ENCODE measurements at places on chromosomes 12 and 14.

DNA sequence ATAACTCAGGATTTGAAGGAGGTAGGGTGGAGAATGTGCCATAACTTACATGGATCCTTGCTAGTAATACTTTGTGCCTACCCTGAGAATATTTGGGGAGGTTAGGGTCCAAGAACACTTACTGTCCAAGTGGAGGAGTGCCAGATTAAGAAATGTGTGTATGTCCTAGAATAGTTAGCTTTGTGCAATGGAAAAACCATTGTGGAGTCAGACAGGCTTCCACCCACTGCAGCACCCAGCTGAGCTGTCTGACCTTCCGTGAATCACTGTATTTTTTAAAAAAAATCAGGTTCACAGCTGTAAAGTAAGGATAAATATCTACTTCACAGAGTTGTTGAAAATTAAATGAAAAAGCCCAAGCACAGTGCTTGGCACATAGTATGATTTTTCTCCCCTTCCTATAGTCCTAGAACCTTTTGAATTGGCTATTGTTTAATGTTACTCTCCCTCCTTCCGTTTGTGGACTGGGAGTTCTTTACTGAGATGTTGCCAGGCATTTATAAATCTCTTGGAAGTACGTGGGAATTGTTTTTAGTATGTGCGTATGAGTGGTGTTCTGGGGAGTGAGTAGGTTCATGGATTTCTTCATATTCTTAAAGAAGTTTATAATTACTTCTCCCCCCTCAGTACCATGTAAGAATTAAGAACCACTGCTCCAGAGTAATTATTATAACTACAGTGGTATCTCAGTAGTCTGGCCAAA lies 9.2 kb downstream of the RAB21 start:
- no peak for DNase-seq

- DNase-seq: no peak
Observed at GRCh38 chr12:50569876-50570275, 65.1 kb downstream of the DIP2B start.

DNA sequence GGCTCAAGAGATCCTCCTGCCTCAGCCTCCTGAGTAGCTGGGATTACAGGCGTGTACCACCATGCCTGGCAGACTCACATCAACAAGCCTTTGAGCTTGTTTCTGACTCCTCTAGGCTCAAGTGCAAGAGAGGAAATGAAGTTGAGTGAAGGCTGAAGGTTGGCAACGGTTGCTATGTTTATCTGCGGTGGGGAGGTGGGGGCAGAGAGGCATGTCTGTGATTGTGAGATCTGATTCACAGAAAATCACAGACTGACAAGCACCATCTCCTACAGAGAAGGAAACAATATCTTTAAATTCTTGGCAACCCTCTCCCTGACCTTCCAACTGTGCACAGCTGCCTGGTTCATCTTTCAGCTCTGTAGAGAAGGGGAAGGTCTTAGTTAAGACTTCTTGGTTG lies 22.1 kb upstream of the NINJ2 start:
- DNase-seq: peak; percentile 6

GRCh38 chr14:63896278-63896720 lies 43.5 kb downstream of the SYNE2 start:
- DNase-seq: peak; percentile 40

DNA sequence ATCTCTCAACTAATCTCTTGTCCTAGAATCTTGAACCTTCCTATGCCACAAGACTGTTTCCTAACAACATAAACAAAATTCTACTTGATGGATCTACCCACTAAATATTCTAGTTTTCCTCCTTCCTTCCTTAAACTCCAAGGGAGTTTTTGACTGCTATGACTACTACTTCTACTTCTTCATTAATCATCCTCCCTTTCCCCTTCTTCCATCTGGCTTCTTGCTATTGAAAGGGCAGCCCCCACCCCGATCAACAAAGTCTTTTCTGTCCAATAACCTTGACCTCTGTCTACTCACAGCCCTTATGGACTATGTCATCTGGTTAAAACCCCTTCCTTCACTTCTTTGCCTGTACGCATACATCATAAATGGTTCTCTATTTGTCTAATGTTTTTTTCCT lies 5.6 kb downstream of the LTA4H start:
- DNase-seq: no peak

- DNase-seq: no peak
Observed at GRCh38 chr12:24522736-24523135, 426.2 kb downstream of the BCAT1 start.

DNA sequence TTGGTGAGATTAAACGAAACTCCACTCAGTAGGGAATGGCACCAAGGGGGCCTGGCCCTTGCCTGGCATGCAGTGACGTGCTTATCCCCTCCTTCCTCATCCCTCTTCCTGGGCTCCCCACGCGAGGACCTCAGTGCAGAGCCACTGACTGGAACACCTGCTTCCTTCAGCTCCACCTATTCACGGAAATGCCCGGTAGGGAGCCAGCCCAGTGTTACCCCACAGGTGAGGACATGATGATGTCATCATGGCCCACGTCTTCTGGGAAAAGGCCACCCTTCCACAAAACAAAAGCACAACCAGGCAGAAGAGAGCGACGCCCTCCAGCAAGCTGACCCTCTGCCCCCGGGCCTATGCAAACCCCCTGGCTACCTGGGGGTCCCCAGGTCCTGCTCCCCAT lies 42.1 kb downstream of the CCDC85C start:
- no peak for DNase-seq

- no peak for DNase-seq
Observed at GRCh38 chr12:116126610-116127009, 150.9 kb downstream of the MED13L start.

DNA sequence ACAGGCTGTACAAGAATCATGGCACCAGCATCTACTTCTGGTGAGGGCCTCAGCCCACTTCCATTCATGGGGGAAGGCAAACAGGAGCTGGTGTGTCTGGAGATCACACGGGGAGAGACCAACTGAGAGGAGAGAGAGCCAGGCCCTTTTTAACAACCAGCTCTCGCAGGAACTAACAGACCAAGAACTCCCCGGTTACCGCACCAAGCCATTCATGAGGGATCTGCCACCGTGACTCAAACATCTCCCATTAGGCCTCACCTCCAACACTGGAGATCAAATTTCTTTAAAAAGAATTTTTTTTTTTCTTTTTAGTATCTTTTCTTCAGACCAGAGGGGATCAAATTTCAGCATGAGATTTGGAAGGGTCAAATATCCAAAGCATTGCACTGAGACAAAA lies 16.7 kb upstream of the AQP2 start:
- DNase-seq: no peak

- DNase-seq: no peak
Observed at GRCh38 chr12:33586576-33586975, 147.0 kb upstream of the SYT10 start.

DNA sequence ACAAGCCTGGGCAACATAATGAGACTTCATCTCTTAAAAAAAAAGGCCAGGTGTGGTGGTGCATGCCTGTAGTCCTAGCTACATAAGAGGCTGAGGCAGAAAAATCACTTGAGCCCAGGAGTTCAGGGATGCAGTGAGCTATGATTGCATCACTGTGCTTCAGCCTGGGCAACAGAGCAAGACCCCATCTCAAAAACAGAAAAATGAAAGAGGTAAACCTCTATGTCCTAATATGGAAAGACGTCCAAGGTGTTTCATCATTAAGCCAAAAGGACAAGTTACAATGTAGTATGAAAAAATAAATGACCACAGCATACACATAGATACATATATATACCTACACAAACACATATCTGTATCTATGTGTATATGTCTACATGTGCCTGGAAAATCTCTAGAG lies 15.4 kb downstream of the SPTB start:
- no peak for DNase-seq

- peak; percentile 97 for DNase-seq
Observed at GRCh38 chr14:92692822-92693226, 55.6 kb downstream of the LGMN start.

GRCh38 chr12:130013771-130014484 lies 110.1 kb upstream of the TMEM132D start:
- peak; percentile 26 for DNase-seq

GRCh38 chr12:47323802-47324201 lies 244.0 kb upstream of the AMIGO2 start:
- no peak for DNase-seq

DNA sequence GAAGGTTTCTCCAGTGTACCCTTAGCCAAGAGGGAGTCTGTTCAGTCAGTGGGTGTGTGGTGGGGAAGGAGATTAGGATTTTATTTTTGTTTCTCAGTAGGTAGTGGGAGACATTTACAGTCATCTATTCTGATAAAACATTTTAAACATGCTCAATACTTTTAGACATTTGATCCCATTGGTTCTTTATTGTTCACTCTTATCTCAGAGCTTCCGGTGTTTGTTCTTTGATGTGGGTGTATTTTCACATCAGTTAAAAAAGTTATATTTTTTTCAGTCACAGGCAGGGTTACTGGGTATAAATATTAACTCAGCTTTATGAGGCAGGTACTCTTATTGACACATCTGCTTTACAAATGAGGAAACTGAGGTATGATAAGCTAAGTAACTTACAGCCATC lies 43.3 kb upstream of the LRRK2 start:
- DNase-seq: no peak

DNA sequence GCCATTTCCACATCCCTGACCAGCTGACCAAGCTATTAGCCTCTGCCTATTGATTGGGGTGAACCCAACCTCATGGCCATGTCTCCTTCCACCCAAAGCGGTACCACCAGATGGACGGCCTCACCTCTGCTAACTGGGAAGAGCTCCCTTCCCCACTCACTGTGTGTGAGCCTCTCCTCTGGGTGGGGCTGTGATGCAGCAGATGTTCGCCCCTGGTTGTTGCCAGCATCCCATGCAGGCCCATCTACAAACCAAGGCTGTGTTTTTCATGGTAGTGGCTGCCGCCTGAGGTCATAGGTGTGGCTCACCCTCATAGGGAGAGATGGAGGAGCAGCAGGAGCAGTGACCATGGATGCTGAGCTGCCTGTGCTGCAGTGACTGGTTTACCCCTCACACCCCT lies 47.6 kb upstream of the RD3L start:
- no peak for DNase-seq

DNA sequence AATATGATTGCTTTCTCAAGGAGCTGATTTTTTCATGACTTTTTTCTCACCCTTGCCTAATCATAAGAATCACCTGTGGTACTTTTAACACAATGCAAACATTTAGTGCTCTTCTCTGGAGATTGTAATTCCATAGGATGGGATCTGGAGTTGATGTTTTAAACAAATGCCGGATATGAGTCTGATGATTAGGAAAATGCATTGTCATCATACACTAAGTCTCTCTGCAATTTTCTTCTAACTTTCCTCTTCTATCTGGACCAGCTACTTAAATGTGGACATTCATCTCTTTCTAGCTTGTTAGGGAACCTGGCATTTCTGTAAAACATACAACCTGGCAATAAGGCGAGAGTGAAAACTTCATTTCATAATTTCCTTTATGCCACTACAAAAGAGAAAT lies 23.5 kb downstream of the PMCH start:
- no peak for DNase-seq

- DNase-seq: no peak
Observed at GRCh38 chr12:25063873-25064628, 115.2 kb upstream of the BCAT1 start.

- DNase-seq: no peak
Observed at GRCh38 chr12:94184995-94185719, 36.8 kb downstream of the PLXNC1 start.

- no peak for DNase-seq
Observed at GRCh38 chr12:92955997-92956663, 27.0 kb upstream of the EEA1 start.

DNA sequence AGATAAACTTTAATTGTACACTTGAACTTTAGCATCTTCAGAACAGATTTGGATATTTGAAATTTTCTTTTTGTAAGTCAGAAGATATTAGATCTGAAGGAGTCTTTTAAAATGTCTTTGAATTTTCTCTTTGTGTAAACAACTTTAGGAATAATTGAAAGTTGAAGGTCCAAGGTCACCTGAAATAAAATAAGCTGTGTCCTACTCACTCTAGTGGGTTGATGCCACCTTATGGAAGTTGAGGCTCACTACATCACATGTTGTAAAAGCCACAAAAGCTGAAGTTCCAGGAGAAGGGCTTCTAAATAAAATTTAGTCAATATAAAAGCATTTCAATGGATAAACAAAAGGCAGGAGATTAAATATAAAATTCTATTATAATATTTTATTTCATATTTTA lies 122.0 kb upstream of the ATXN7L3B start:
- DNase-seq: no peak

DNA sequence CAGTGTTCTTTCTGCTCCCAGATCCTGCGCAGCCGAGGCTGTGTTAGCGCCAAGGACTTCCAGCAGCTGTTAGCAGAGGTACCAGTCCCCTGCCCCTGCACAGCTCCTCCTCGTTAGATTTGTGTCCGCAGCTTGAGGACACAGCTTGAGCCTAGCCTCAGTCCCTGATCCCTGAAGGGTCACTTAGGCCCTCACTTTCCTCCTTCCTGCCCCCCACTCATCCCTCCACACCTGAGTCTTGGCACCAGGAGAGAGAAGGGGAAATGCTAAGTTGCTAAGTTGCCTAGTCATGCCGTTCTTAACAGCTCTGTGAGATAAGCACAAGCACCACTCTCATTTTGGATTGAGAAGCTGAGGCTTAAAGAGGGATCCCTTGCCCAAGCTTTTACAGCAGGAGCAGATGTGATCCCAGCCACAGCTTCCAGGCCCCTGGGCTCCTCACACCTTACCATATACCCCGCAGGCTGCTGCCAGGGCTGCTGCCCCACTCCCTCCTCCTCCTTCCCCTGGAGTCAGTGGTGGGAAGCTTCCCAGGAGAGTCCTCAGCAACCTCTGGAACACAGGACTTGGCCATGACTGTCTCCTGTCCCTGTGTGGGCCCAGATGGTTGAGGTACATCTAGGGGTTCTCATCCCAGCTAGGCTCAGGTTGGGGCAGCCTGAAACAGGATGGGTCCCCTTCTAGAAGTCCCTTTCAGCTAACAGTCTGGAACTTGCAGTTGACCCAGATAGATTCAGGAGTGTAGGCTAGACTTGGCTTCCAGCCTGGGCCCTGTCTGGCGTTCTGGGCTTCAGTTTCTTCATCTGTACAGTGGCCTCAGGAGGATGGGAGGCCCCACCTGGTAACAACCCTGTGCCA lies 975 bp downstream of the OGFOD2 start:
- no peak for DNase-seq

DNA sequence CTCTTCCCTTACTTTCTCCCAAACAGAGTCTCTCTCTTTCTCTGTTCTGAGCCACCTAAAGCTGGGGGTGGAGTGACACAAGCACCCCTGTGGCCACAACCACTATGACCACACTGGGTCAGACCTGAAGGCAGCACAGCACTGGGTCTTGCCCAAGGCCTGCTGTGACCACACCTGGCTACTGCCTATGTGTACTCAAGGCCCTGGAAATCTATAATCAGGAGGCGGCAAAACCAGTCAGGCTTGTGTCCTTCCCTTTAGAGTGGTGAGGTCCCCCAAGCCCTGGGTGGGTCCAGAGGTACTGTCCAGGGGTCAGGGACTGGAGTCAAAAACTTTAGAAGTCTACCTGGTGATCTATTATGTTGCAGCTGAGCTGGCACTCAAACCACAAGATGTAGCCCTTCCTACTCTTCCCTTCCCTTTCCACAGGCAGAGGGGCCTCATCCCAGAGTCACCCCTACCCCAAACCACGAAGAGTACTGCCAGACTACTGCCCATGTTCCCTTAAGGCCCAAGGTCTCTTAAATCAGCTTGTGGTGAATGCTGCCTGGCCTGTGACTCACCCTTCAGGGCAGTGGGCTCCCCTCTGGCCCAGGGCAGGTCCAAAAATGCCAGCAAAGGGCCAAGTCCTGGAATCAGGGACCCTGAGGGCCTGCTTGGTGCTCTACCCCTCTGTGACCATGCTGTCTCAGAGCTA lies 179.8 kb upstream of the DYRK2 start:
- no peak for DNase-seq

Data from NCI-H1092 (cell line).